ENCODE measurements at places on chromosomes 1 and 21.

GRCh38 chr1:28247612-28248272 is 11.6 kb upstream of the SESN2 start:
- DNase-seq = no peak

DNA sequence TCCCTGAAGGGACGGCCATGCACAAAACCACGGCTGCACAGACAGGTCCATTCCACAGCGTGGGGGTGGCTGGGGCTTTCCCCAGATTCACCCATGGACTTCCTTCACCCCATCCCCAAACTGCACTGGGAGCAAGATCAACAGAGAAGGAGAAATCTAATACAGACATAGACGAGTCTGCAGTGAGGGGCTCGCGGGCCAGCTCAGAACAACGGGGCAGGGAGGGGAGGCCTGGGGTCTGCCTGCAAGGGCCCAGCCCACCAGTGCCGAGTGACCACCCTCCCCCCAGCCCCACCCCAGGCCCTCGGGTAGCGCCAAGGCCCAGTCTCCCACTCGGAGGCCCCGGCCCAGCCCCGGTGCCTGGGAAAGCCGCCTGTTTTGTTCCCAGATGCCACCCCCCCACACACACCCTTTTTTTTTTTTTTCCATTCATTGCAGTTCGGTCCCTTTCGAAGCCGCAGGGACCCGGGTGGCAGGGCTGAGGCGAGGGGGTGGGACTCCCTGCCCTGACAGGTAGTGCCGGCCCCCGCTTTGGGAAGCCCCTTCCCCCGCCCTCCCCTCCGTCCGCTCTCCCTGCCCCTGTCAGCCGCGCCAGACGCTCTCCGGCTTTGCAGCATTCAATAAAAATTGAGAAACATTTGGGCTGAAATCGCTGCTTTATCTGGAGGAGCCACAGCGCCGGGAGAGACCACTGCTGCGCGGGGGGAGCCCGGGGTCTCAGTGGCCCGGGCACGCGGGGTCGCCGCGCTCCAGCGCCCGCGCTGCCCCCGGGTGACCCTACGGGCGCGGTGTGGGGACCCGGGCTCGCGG is 543 bp upstream of the EPHB2 start:
- DNase-seq = peak; percentile 67

DNA sequence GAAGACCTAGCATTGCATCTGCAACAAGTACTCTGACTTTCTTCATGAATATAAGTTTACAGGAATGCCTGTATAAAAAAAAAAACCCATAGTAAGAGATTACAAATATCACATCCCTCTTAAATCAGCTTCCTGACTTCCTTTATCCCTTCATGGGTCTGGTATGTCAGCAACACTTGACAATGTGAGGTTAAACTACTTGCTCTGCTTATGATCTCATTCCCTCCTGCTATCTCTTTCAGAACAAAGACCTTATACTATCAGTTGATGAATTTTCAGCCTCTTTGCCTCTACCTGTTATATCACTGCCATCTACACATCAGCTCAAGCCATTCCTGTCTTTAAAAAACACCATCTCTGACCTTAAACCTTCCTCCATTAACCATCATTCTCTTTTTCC is 130.9 kb upstream of the SAMSN1 start:
- DNase-seq = no peak

- peak; percentile 67 for DNase-seq
Measured at GRCh38 chr1:85240174-85240601, 19.3 kb downstream of the C1orf52 start.

DNA sequence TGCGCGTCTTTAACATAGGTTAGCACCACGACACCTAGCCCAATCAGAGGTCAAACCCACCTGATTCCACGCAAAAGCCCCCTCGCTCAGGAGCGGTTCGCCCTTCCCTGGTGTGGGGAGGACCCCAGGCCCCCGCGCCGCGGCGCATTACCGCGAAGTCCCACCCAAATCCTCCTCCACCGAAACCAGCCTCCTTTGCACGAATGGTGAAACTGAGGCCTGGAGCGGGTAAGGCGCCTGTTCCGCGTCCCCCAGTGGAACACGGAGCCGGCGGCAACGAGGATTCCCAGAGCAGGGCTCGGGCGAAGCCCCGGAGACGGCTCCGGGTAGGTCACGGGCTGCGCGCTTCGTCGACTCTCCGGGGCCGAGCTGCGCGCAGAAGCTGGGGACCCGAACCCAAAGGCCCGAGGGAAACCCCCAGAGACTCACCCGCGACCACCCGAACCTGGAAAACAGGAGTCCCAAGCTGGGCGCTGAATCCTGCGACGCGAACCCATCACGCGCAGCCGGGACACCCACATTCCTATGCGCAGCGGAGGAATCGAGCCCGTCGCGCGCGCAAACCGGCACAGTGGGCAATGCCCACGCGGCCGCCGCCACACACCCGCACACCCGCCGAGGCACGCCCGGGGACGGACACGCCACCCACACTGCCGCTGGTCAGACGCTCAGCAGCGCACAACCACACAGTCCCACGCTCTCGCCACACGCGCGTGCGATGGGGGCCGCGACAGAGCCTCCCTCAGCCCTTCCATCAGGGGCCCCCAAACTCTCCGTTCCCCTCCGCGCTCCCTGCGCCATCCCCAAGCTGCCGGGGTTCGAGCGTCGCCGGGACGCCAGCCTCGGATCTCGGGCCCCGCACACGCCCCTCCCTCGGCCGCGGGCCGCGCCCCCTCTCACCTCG is 507 bp downstream of the GLIS1 start:
- DNase-seq = no peak

Data from islet precursor cell (in vitro differentiated cells).